Kidney glomerular epithelial cell (primary cell): ENCODE measurements at places on chromosomes 7 and 10.
A peak's percentile ranks its signal among the peaks of the same experiment; 100 is the strongest.

DNA sequence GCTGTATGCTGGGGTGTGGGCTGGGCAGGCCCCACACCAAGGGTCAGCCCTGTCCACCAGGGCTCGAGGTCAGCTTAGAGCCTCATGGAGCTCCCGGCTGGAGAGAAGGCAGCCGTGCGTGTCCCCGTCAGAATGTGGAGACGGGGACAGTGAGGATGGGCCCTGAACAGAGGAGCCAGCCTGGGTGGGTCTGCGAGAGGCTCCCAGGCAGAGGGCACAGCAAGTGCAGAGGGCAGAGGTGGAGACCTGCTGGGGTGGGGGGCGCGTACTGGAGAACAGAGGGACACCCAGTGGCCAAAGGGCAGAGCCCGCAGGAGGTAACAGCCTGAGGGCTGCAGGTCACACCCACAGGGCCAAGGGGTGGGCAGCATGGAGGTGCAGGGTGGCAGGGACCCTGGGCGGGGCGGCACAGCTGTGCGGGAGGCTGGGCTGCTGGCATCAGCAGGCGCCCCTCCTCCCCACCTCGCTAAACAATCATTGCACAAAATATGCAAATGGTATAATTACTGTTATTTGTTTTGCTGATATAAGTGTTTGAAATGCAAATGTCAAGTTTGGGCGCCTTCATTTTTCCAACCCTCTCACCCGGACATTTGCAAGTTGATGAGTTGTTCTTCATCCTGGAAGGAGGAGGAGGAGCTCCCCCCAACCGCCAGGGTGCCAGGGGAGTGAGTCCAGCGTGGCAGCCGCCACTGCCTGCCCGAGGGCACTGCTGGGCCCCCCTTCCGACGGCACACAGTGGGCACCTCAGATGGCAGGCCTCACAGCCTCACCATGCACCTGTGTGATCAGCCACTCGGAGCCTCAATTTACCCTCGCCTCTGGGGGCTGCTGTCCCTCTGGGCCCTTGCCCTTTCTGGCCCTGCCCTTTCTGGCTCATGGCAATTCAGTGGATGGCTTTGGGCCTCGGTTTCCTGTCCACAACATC, 35.0 kb downstream of the ELFN1 start:
- no peak for DNase-seq

DNA sequence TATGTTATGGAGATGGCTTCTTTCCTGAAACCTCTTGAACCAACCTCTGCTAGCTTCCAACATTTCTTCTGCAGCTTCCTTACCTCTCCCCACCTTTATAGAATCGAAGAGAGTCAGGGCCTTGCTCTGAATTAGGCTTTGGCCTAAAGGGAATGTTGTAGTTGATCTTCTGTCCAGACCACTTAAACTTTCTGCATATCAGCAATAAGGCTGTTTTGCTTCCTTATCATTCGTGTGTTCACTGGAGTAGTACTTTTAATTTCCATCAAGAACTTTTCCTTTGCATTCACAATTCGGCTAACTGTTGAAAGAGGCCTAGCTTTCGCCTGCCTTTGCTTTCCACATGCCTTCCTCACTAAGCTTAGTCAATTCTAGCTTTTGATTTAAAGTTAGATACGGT, 48.0 kb downstream of the KLHDC10 start:
- DNase-seq: no peak

- DNase-seq: peak; percentile 99
These were observed 26.4 kb upstream of the SRGN start for GRCh38 chr10:69061305-69062161.

- DNase-seq: no peak
These were observed 192.5 kb upstream of the TCERG1L start for GRCh38 chr10:131503992-131504391.

- DNase-seq: no peak
These were observed 738.6 kb upstream of the LRRTM3 start for GRCh38 chr10:66187053-66187733.

DNA sequence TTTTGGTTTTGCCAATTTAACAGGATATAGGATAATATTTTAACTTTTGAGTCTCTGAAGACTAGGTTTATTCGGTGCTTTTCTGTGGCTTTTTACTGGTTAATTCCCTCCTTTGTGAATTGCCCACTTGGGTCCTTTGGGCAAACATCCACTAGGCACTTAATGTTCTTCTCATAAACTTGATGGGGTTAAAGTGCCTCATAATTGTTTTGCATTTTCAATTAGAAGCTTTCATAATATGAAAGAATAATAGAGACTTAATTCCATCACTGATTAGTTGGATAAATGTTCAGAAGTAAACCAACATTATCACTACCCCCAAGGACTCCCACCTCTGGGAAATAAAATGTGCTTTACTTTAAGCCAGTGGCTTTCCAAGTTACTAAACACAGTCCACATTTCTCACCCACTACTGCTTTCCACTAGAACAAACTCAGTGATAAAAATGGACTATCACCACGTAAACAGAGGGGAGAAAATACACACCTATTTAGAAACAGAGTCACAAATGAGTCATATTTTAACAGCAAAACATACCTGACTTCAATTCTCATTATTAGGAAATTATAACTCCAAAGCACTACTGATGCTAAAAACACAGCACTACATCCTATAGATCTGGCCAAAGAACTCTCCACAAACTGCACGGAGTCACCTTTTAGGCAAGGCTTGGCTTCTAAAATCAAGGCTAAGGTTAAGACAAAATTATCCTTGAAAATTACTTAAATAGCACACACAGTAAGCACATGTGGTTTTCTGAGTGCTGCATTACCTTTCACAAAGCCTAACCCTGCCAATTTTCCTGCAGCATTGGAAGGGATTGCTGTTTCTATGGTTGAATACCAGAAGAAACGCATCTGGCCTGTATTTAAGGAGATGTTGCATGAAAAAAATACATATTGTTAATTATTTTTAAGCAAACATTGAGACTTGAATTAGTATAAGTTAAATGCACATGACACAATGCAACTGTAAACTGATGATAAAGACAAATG, 41.2 kb downstream of the PARD3 start:
- DNase-seq: no peak

GRCh38 chr10:17443707-17444387, 10.5 kb downstream of the ST8SIA6 start:
- DNase-seq: no peak

- peak; percentile 26 for DNase-seq
These were observed 10.0 kb downstream of the DNAJC1 start for GRCh38 chr10:21993360-21994001.

GRCh38 chr7:30853576-30853975, 58.1 kb upstream of the AQP1 start:
- no peak for DNase-seq

GRCh38 chr10:98453729-98454128, 7.0 kb upstream of the HPS1 start:
- DNase-seq: no peak

GRCh38 chr10:9076066-9076465, 1021.6 kb downstream of the GATA3 start:
- no peak for DNase-seq
